ENCODE measurements at places on chromosomes 12 and 14.
A peak's percentile ranks its signal among the peaks of the same experiment; 100 is the strongest.

DNA sequence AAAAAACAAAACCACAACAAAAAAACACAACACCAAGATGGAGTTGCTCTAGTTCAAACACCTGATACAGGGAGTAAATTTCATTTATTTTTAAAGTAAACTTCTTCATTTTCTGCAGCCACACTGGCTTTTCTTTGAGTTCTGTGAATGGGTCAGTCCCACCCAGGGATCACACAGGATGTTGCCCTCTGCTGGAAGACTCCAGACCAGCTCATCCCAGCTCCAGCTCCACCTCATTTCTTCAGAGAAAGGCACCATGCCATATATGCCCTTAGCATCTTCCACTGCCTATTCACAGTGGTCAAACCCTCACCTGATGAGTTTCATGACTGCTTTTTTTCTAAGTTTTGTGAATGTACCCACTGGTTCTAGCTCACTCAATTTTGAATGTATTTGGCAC, 8.0 kb downstream of the GLIPR1 start:
- DNase-seq = no peak
- no peaks in the 10 kb centered on the region for H3K27me3 ChIP-seq
- no peak overlapping the region for H3K4me3 ChIP-seq
- no peak overlapping the region for H3K27ac ChIP-seq
- peaks cover 11% of the 10 kb centered on the region for H3K4me1 ChIP-seq

DNA sequence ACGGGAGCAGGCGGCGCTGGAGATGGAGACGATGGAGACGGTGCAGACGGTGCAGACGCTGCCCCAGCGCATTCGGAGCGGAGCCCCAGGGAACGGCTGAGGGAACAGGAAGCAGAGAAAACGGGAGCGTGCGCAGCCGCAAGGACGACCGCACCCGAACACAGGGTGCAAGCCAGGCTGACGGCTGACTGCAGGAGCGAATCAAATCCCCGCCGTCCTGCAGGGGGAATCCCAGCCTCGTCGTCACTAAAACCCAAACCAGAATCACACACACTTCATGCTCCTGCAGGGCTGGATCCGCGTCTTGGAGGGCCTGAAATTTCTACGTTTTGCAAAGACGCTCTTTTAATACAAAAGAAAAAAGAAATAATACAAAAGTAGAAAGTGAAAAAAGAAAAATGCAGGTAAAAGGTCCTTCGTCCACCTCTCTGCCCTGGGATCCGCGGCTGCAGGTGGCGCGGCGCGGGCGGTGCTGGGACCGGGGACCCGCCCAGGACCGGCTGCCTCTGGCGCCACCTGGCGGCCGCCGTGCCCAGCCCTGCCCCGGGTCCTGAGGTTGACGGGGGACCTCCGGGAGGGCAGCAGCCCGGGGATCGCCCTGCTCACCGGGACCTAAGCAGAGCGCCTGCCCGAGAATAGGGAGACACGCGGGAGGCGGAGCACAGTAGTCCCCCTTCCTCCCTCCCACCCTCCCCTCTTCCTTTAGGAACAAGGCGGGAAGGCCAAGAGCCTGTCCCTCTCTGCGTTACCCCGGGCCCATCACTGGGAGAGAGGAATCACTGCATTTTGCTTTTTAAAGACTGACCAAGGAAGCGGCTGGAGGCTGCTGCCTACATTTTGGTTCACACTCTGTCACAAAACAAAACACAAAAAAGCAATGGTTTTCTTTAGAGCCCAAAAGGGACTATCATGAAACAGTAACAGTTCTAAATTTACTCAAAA, 20.1 kb downstream of the STX2 start:
- H3K27me3 ChIP-seq = no peaks in the 10 kb centered on the region
- peaks cover 12% of the 10 kb centered on the region for H3K36me3 ChIP-seq
- H3K4me3 ChIP-seq = peak overlapping the region; percentile 34
- peak overlapping the region; percentile 37 for H3K27ac ChIP-seq
- DNase-seq = no peak

GRCh38 chr12:88644946-88645702, 64.9 kb upstream of the KITLG start:
- H3K27ac ChIP-seq = no peak overlapping the region
- no peak overlapping the region for H3K4me3 ChIP-seq
- DNase-seq = no peak
- H3K36me3 ChIP-seq = no peaks in the 10 kb centered on the region
- peaks cover 6% of the 10 kb centered on the region for H3K4me1 ChIP-seq

DNA sequence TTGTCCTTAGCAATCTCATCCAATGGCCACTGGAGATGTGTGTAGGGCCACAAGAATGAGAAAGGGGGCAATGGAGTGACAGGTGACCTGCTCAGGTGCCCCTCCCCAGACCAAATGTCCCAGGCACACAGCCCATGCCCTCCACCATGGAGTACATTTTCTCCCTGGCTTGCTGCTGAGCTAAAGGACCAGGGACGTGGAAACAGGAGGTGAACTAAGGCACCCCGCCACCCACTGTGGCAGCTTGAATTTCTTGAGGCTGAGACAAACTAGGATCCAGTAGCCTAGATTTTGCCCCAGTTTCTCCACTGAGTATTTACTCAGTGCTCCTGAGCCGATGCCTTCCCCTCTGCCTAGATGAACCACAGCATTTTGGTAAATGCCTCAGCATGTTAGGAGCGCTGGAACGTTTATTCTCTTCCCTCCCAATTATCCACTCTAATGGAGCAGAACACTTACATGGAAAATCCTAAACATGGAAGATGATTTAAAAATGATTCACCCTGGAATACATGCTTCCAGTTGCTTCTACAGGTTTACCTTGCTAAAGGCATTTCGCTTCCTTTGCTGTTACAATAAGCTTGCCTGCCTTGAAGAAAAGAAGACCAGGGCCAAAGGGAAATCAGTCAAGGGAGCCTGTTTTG, 198.0 kb downstream of the ZFP36L1 start:
- no peaks in the 10 kb centered on the region for H3K36me3 ChIP-seq
- no peak for DNase-seq
- H3K27me3 ChIP-seq = no peaks in the 10 kb centered on the region
- peak overlapping the region; percentile 90 for H3K27ac ChIP-seq
- no peak overlapping the region for H3K4me3 ChIP-seq

GRCh38 chr12:39860695-39861094, 241.1 kb upstream of the ABCD2 start:
- H3K4me3 ChIP-seq = no peak overlapping the region
- no peak overlapping the region for H3K27ac ChIP-seq
- H3K36me3 ChIP-seq = no peaks in the 10 kb centered on the region
- no peak for DNase-seq
- H3K27me3 ChIP-seq = no peaks in the 10 kb centered on the region

DNA sequence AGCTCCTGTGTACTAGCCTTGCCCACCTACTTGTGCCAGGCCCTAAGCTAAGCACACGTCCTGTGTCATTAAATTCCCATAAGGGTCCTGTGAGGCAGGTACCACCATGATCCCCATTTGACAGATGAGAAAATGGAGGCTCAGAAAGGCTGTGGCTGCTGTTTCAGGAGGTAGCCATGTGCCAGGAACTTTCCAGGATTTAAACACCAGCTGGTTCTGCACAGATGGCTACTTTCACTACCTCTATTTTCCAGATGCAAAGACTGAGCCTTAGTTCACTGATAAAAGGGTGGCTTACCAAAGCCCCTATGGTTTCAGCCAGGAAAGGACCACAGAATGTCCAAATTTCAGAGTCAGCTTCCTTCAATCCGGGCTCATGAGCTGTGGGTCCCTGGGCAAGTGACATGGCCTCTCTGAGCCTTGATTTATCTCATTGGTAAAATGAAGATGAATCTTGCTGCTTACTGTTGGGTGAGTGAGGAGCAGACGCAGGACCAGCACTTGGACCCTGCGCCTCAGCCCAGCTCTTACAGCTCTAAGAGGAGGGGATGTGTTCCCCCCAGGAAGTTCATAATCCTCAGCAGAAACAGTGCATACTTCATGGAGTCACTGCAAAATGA, 23.5 kb downstream of the CMKLR1 start:
- H3K27ac ChIP-seq = no peak overlapping the region
- no peaks in the 10 kb centered on the region for H3K36me3 ChIP-seq
- H3K4me1 ChIP-seq = peaks cover 20% of the 10 kb centered on the region
- H3K4me3 ChIP-seq = no peak overlapping the region
